ENCODE measurements at places on chromosomes 4 and X. TPM values are rescaled to one million over a fixed set of nuclear protein-coding genes. Genes with fewer than 3 reads are reported as not detected.

GRCh38 chr4:26020083-26020668, 106.2 kb downstream of the SMIM20 start:
- peak; percentile 94 for DNase-seq
- no peaks in the 10 kb centered on the region for H3K36me3 ChIP-seq
- H3K4me3 ChIP-seq = no peak overlapping the region
- peaks cover 25% of the 10 kb centered on the region for H3K4me1 ChIP-seq

GRCh38 chr4:176680668-176681180, 112.0 kb downstream of the VEGFC start:
- no peaks in the 10 kb centered on the region for H3K27me3 ChIP-seq
- H3K4me1 ChIP-seq = no peaks in the 10 kb centered on the region
- no peak overlapping the region for H3K4me3 ChIP-seq
- DNase-seq = peak; percentile 23
- no peak overlapping the region for H3K27ac ChIP-seq
- H3K36me3 ChIP-seq = peaks cover 8% of the 10 kb centered on the region

DNA sequence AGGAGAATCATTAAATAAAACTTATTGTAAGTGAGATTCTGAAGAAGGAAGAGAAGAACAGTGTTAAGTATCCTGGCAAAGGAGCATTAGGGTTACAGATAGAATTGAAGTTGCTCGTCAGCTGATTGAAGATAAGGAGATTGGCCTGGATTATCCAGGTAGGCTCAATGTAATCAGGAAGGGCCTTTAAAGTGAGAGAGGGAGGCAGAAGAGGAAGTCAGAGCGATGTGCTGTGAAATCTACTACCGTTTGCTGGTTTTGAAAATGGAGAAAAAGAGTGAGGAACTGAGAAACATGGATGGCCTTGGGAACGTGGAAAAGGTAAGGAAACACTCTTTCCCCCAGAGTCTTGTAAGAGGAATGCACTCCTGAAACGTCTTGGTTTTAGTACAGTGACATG, 245.7 kb downstream of the ANTXR2 start:
- H3K4me1 ChIP-seq = no peaks in the 10 kb centered on the region
- no peaks in the 10 kb centered on the region for H3K27me3 ChIP-seq
- DNase-seq = no peak
- no peak overlapping the region for H3K4me3 ChIP-seq
- H3K36me3 ChIP-seq = no peaks in the 10 kb centered on the region
- H3K27ac ChIP-seq = no peak overlapping the region

- H3K4me1 ChIP-seq = peaks cover 14% of the 10 kb centered on the region
- H3K4me3 ChIP-seq = no peak overlapping the region
- no peaks in the 10 kb centered on the region for H3K27me3 ChIP-seq
- H3K36me3 ChIP-seq = no peaks in the 10 kb centered on the region
- H3K27ac ChIP-seq = peak overlapping the region; percentile 15
- peak; percentile 88 for DNase-seq
These were observed 66.5 kb upstream of the TMEM184C start for GRCh38 chr4:147550626-147551246.

PROM1 gene
- total RNA-seq = 0.17 TPM

DNA sequence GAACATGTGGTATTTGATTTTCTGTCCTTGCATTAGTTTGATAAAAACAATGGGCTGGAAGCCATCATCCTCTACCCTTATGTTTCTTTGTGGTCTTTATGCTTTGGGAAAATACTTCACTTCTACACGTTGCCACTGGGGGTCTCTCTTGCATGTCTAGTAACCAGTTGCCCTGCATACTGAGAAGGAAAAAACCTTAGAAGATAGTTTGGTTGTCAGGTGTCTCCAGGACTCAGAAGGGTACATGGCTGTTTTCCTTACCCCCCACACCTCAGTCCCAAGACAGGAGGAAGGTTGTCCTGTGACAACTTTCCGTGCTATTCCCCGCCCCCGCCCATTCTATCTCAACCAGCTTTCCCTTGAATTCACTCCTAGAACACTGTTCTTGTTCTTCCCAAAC, 62.1 kb upstream of the LANCL3 start:
- no peaks in the 10 kb centered on the region for H3K27me3 ChIP-seq
- H3K27ac ChIP-seq = no peak overlapping the region
- no peaks in the 10 kb centered on the region for H3K36me3 ChIP-seq
- DNase-seq = peak; percentile 5
- H3K4me3 ChIP-seq = no peak overlapping the region
- no peaks in the 10 kb centered on the region for H3K4me1 ChIP-seq

AVPR2 gene
- total RNA-seq = not detected

- no peak for DNase-seq
- no peaks in the 10 kb centered on the region for H3K4me1 ChIP-seq
- no peaks in the 10 kb centered on the region for H3K36me3 ChIP-seq
- no peaks in the 10 kb centered on the region for H3K27me3 ChIP-seq
These were observed 88.2 kb downstream of the SCD5 start for GRCh38 chr4:82710197-82710929.

DNA sequence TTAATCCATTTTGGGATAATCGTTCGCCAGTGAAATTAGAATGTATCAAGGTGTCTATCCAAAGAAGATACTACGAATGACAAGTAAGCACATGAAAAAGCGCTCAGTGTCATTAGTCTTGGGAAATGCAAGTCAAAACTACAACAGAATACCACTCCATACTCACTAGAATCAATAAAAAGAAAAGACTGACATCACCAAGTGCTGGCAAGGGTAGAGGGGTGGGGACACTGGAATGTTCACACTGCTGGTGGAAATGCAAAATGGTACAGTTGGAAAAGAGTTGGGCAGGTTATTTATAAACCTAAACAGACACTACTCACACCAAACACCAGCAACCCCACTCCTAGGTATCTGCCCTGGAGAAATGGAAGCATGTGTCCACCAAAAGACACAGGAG, 11.2 kb downstream of the WDR1 start:
- peaks cover 36% of the 10 kb centered on the region for H3K36me3 ChIP-seq
- peaks cover 50% of the 10 kb centered on the region for H3K4me1 ChIP-seq
- no peak for DNase-seq

DNA sequence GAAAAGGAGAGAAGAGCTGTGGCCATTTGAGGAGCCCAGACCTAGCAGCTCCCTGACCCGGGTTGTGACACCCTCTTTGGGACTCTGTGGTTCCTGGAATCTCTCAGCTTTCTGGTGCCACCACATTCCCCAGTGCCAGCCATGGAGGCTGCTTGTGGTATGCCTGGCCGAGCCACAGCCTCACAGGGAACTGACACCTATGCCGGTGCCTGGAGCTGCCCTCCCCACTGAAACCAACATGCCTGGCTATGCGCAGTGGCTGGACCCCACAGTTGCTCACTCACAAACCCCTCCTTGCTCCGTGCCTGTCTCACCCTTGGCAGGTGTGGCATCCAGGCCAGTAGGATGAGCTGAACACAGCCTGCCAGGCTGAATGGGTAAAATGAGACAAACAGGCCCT, 749.4 kb downstream of the ARAP2 start:
- no peaks in the 10 kb centered on the region for H3K36me3 ChIP-seq
- no peaks in the 10 kb centered on the region for H3K27me3 ChIP-seq
- no peak overlapping the region for H3K27ac ChIP-seq
- no peak overlapping the region for H3K4me3 ChIP-seq
- no peaks in the 10 kb centered on the region for H3K4me1 ChIP-seq
- DNase-seq = no peak

DNA sequence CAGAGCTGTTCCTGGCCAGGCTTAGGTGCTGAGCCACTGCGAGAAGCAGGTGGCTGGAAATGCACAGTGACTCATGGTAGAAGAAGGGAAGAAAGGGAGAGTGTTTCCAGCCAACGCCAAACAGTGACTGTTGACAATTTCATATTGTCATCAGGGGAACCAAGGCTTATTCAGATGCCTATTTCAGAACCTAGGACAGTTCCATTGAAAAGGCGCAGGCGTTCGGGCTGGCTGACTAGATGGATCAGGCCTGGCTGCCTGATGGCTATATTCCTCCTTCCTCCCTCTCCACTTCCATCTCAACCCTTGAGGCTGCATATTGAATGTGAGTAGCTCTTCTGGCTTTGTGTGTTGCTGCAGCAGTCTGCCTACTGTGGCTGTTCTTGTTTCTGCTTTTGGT, 73.0 kb upstream of the FRMPD4 start:
- H3K36me3 ChIP-seq = no peaks in the 10 kb centered on the region
- no peak overlapping the region for H3K27ac ChIP-seq

PRRG3 gene
- total RNA-seq = 1.0 TPM

PAK3 gene
- 1.3 TPM for total RNA-seq

GRCh38 chrX:34764852-34765361, 107.8 kb upstream of the TMEM47 start:
- DNase-seq = no peak
- no peaks in the 10 kb centered on the region for H3K36me3 ChIP-seq
- H3K4me3 ChIP-seq = no peak overlapping the region

DNA sequence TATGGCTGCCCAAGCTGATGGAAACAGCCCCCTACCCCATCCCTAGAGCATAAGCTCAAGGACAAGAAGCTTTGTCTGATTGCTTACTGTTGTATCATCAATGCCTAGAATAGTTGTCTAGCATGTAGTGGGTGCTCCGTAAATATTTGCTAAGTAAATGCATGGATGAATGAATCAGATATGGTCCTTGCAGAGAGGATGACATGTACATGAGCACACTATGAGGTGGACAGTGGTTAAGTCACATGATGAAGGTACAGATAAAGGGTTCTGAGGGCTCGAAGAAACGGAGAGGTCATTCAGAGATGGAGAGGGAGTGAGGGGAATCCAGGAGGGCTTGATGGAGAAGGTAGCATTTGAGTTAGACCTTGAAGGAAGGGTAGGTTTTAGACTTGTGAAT, 214.2 kb downstream of the RBMX2 start:
- no peak overlapping the region for H3K4me3 ChIP-seq
- no peaks in the 10 kb centered on the region for H3K36me3 ChIP-seq
- DNase-seq = no peak

DNA sequence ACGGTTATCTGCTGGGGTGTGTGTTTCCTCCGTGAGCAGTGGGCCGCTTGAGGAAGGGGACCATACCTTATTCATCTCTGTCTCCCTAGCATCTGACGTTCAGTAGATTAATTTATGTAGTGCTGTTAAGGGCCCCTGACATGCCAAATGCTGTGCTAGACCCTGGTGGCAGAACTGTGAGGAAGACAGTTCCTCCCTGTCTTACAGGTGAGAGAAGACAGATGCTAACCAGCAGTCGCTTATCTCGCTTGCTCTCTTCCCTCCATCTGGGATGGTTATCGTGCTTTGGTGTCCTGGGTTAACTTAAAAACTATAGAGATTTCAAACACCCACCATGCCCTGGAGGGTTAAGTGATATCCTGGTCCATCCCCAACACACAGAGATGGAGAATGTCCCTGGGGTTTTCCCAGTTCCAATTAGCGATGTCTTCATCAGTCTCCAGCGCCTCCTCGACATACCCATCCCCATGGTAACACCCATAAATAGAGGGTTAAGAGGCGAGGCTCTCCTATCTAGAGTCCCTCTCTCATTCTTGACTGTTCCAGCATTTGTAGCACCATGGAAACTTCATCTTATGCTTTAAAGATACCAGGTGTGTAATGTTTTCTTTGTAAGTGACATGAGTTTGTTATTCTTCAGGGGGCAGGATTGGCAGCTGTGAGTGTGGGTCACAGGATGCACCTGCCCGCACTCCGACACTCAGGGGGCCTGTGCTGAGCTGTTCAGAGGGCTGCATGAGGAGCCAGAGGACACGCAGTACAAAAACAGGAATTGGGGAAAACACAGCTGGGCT, 135.2 kb downstream of the STK32B start:
- no peaks in the 10 kb centered on the region for H3K27me3 ChIP-seq
- H3K27ac ChIP-seq = no peak overlapping the region
- no peak for DNase-seq
- no peaks in the 10 kb centered on the region for H3K4me1 ChIP-seq

CXorf49 gene
- not detected for total RNA-seq

IL2RG gene
- not detected for total RNA-seq

- no peaks in the 10 kb centered on the region for H3K27me3 ChIP-seq
- no peak overlapping the region for H3K27ac ChIP-seq
- no peak overlapping the region for H3K4me3 ChIP-seq
- no peaks in the 10 kb centered on the region for H3K4me1 ChIP-seq
- DNase-seq = no peak
- no peaks in the 10 kb centered on the region for H3K36me3 ChIP-seq
These were observed 542.7 kb downstream of the FAM133A start for GRCh38 chrX:94216738-94217137.

GNL3L gene
- total RNA-seq = 18.7 TPM

EOLA1 gene
- total RNA-seq = 15.4 TPM

MGAT4D gene
- total RNA-seq = not detected

- DNase-seq = no peak
- no peaks in the 10 kb centered on the region for H3K27me3 ChIP-seq
- no peaks in the 10 kb centered on the region for H3K36me3 ChIP-seq
These were observed 6.5 kb downstream of the TMEM150C start for GRCh38 chr4:82555276-82555675.

GRCh38 chr4:158970812-158971211, 132.1 kb upstream of the RAPGEF2 start:
- no peaks in the 10 kb centered on the region for H3K27me3 ChIP-seq
- H3K4me3 ChIP-seq = no peak overlapping the region
- no peaks in the 10 kb centered on the region for H3K36me3 ChIP-seq
- no peaks in the 10 kb centered on the region for H3K4me1 ChIP-seq

DNA sequence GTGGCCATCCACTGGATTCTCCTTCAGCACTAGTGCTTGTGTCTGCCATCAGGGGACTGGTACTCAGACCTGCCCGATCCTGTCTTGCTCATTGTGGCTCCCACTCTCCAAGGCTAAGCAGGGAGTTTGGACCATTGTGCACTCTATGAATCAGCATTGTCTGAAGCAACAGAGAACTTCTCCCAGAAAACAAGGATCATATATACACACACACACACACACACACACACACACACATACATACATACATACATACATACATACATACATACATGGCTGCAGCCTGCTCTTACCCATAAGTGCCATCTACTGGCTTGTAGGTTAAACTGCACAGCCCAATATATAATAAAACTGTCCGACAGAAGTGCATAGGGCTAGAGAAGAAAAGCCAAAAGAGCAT, 345.3 kb upstream of the LCORL start:
- no peaks in the 10 kb centered on the region for H3K27me3 ChIP-seq
- no peaks in the 10 kb centered on the region for H3K4me1 ChIP-seq
- no peak overlapping the region for H3K4me3 ChIP-seq
- H3K36me3 ChIP-seq = no peaks in the 10 kb centered on the region

DAPP1 gene
- not detected for total RNA-seq

- H3K27ac ChIP-seq = peak overlapping the region; percentile 98
- H3K4me3 ChIP-seq = peak overlapping the region; percentile 77
- peak; percentile 66 for DNase-seq
- no peaks in the 10 kb centered on the region for H3K27me3 ChIP-seq
These were observed 720 bp downstream of the RPL10 start for GRCh38 chrX:154398668-154399526.

DNA sequence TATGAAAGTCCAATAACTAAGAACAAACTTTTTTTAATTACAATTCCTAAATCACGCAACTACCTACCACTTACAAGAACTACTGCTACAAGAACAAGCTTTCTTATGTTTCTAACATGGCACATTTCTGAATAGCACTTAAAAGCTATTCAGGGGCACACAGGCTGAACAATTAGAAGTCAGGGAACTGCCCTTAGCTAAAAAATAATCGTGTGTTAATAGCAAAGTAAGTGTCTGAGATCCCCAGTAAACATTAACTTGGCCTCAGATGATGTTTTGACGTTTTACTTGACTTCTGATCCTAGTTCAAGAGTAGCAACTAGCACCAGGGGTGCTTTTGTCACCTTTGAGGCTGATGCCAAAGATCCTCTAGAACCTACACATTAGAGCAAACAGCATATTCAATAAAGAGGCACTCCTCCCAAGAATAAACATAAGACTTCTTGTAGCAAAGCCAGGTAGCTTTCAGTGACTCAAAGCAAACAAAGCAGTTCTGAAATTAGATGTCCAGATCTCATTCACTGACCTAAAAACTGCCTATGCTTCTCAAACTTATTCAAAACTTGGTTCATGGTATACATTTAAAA, 16.2 kb downstream of the SPOCK3 start:
- H3K36me3 ChIP-seq = no peaks in the 10 kb centered on the region
- no peaks in the 10 kb centered on the region for H3K4me1 ChIP-seq
- H3K27ac ChIP-seq = no peak overlapping the region
- DNase-seq = no peak
- no peaks in the 10 kb centered on the region for H3K27me3 ChIP-seq

All from fibroblast of lung (primary cell).